Inflammatory macrophage treated with lipopolysaccharide for 1 hour (primary cell): ENCODE measurements at places on chromosomes 12 and 14.

DNA sequence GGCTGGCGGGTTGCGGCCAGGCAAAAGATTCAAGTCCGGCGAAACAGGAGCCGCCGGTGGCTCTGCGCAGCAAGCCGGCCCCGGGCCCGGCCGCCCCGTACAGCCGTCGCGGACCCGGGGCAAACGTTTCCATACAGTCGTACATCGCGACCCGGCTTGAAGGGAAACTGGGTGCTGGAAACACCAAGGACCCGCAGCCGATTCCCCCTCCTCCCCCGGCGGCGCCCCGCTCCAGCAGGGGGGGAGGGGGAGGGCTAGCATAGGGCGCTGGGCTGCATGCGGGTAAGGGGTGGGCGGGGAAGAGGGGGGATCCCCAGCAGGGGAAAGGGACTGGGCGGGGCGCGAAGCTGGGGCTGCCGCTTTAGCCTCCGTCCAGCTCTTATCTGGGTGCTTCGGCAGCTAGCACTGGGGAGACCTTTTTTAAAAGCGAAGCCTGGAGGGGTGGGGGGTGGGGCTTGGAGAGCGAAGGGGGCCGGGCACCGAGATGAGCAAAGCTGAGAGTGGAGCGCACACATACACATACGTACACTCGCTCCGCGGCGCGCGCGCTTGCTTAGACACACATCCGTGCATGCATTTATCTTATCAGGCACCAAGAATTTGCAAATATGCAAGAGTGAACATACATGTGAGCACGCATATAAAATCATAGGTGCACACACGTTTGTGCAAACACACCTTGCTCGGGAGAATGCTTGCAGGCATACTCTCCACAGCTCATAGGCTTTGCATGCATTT, 11.9 kb downstream of the RARG start:
- peak; percentile 24 for DNase-seq

- peak; percentile 49 for DNase-seq
These were observed 95.2 kb upstream of the PCED1B start for GRCh38 chr12:46983959-46984841.

GRCh38 chr12:94710933-94711332, 60.6 kb upstream of the TMCC3 start:
- peak; percentile 48 for DNase-seq

- DNase-seq: no peak
These were observed 390.7 kb downstream of the C12orf75 start for GRCh38 chr12:105721051-105721825.

GRCh38 chr12:77152623-77153193, 87.3 kb upstream of the E2F7 start:
- DNase-seq: no peak

- no peak for DNase-seq
These were observed 68.5 kb downstream of the PKP2 start for GRCh38 chr12:32828120-32828519.

DNA sequence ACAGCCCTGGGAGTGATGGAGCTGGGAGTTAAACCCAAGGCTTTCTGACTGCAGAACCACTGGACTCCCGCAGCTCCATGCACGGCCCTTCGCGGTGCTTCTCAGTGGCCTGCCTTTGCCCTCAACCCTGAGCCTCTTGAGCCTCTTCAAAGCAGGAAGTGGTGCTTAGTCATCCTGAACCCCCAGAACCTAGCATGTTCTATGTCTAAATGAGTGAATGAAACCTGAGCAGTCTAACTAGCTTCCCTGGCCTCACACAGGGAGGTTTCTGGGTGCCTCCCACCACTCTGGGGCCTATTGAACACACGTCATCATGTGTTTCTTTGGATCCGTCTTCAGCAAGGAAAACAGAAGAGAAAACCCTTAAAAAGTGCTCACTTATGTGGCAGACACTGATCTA, 117.9 kb upstream of the SFSWAP start:
- DNase-seq: no peak

DNA sequence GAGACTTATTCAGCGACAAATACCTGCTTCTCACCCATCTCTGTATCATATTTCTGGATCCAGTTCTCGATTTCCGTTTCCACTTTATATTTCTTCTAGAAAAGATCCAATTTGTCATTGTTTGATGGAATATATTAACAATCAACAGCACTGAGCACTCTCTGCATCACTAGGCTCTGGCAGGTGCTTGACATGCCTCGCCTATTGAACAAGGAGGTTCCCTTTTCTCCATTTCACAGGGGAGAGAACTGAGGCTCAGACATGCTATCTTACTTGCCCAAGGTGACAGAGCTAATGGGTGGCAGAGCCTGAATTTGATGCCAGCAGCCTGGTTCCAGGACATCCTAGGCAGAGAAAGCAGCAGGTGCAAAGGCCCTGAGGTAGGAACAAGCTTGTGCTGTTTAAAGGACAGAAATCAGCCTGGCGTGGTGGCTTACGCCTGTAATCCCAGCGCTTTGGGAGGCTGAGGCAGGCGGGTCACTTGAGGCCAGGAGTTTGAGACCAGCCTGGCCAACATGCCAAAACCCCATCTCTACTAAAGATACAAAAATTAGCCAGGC, 12.1 kb downstream of the RITA1 start:
- DNase-seq: no peak

DNA sequence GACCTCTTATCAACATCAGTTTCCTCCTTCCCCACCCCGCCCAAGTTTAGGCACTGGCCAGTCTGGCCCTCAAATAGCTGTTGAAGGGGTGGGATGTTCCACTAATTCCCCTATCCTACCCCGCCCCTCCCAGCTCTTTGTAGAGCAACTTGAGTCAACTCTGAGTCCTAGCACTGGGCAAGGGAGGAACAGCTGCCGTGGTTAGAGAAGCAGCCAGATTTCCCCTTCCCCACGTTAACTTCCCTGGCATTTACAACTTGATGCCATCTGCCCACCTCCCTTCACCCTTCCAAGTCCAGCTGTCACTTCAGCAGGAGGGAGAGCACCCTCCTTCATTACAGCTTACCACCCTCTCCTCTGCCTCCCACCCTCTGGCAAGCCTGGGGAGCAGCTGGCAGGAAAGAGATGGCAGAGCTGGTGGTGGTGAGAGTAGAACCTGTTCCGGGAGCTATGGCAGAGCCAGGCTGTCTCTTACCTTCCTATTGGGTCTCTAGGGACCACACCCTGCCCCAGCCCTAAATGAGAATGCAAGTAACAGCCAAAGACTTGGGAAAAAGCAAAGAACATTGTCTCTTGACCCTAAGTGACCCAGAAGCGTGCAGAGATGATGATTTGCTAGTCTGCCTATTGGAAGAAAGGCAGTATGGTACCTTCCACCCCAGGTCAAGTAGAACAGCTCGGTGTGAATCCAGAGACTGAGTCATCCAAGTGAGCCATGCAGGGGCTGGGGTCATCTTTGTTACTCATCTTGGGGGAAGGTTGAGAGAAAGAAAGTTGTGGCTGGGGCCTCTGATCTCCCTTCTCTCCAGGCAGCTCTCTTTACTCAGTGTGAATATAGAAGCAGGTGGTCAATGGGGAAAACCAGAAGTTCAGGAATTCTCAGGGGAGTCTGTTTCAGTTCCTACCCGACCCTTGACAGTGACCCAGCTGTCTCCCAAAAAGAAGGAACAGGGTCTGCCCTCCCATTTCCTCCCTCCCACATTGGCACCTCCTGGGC, 1.5 kb downstream of the BLOC1S1 start:
- DNase-seq: peak; percentile 27

DNA sequence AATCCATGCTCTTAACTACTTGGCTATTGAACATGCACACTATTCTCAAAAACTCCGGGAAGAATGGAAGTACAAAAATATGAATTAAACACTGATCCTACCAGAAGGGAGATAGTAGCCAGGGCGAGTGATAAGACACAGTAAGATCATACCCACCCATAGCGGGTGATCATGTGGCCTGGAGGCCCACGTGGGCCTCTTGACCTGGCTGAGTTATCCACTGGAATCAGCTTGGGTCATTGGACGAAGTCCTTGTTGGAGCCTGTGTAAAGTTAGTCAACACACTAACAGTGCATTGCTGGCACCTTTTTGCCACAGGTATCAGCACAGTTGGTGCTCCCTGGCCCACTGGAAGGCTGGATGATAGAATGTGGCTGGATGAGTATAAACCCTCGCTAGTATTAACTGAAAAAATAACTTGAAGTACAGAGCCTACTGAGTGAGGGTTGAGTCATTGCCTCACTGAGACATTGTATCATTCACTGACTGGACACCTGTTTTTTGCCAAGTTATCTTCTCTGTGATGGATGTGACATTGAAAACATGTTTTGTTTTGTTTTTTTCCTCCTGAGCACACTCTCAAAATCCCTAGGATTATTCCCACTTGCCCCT, 149.2 kb upstream of the FUT8 start:
- DNase-seq: no peak

DNA sequence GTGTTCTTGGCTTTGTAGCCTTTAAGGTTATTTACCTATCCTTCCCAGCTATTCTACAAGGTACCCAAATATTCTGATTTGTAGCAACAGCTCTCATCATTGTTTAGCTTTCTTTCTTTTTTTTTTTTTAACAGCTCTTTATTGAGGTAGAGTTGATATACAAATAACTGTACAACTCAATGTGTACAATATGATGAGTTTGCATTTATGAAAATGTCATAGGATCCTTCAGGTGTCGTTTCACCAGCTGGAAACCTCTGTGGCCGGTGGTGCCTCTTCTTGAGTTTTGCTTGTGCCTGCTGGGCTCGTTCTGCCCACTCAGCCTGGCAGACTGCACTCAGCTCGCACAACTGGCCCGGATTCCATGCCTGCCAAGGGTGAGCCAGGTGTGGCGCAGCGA, 26.9 kb upstream of the TBPL2 start:
- no peak for DNase-seq

GRCh38 chr12:101745481-101745880, 6.2 kb upstream of the SYCP3 start:
- DNase-seq: no peak

DNA sequence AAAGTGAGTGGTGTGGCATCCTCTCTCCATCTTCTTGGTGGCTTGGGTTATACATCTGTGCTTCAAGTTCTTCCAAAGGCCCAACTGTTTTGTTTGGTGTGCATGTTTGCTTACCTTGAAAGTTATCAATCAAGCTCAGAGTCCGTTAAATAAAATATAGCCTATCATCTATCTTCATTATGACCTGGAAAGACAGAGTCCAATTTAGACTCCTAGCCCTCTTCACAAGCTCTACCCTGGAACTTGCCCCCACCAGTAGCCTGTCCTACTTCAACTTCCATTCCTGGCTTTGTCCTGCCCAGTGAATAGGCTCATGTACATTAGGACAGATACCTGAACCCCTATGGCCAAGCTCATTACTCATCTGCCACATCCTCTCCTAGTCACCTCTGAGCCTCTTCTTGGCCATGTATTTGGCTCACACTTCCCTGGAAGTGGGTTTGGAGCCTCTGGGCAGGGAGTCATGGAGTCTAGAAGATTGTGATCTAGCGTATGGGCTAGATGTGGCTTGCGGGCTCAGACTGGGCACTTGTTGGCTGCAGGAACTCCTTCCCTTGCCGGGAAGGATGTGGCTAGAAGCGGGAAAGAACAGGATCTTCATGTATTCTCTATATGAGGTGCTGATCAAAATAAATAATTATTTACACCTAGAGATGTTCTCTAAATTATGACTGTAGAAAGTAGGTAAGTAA, 6.4 kb upstream of the SSTR1 start:
- no peak for DNase-seq

DNA sequence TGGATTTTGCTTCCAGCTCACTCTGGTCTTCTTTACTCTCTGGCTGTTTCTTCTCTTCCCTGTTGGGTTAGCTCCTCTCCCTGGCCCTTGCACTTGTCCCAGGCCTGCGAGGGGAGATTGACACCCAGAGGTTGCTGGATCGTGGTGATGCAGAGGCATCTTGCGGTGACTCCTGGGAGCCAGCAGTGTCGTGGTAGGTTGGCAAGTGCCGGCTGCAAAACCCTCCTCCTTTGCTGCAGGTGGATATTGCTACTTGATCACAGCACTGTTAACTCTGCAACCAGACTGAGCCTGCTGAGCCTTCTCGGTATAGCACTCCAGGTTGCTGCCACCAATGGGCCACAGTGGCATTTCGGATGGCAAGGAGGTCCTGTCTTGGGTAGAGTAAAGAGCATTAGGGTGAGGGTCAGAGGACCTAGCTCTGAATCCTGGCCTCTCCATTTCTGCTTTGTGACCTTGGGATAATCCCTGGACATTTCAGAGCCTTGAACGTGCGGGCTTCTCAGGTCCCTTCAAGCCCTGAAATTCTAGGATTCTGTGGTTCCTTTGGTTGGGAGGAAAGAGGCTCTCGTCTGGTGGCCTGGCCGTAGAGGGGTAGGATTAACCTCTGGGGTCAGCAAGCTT, 87.4 kb downstream of the TSPAN9 start:
- no peak for DNase-seq

GRCh38 chr14:56844406-56845002, 34.2 kb upstream of the OTX2 start:
- DNase-seq: no peak

DNA sequence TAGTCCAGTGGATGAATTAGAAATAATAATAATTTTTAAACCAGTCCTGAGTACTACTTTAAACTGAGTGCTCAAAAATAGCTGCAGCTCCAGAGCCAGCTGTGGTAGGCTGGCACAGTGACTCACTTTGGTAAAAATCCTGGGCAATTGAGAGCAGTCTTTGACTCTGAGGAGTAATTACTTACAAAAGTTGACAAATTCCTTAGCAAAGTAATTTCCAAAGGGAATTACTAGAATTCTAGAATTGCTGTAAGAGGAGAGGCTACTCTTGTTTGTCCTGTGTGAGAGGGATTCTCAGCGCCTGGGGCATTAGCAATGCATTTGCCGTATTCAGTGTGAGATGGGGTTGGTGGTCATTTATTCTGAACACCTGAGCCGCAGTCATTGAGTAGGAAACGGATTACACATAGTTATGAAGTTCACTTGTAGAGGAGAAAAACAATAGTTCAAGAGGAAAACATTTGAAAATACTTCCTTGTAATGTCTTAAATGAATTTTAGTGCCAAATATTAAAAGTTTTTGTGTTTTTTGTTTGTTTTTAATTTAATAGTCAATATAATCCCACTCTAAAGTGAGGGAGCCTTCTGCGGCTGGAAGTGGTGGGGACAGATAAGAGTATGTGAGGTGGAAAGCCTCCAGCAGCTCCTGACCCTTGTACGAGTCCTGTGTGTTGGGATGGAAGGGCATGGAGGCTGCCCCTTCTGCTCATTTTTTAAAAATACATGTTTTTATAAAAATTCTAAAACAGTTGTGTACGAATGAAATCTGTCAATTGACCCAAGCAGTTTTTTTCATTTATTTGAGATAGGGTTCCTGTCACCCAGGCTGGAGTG, 41.9 kb downstream of the EID3 start:
- no peak for DNase-seq

DNA sequence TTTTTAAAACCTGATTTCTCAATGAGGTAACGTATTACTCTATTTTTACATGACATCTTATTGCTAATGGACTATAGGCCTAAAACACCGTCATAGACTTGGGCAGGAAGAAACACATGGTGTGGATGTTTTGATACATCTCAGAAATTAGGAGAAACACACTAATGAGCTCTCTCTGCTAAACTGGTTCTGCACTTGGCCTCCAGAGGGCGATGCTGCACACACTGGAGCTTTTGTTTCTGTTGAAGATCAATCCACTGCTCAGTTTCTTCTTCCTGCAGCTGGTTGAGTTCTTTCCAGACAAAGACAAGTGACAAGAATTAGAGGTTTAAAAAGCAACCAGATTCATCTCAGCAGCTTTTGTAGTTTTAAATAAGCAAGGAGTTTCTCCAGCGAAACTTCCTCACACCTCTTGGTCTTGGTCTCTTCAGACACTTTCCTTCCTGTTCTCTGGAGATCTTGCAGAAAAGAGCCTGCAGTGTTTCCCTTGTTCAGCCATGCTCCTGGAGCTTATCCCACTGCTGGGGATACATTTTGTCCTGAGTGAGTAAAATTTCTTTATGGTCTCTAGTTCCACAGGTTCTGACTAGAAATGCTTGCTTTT, 178.5 kb upstream of the OR4E1 start:
- DNase-seq: peak; percentile 58
